HCT116 (cell line): ENCODE measurements at places on chromosomes 11 and 22. TPM values are rescaled to one million over a fixed set of nuclear protein-coding genes. Genes with fewer than 3 reads are reported as not detected.

The KCNE3 gene
- total RNA-seq: not detected

DNA sequence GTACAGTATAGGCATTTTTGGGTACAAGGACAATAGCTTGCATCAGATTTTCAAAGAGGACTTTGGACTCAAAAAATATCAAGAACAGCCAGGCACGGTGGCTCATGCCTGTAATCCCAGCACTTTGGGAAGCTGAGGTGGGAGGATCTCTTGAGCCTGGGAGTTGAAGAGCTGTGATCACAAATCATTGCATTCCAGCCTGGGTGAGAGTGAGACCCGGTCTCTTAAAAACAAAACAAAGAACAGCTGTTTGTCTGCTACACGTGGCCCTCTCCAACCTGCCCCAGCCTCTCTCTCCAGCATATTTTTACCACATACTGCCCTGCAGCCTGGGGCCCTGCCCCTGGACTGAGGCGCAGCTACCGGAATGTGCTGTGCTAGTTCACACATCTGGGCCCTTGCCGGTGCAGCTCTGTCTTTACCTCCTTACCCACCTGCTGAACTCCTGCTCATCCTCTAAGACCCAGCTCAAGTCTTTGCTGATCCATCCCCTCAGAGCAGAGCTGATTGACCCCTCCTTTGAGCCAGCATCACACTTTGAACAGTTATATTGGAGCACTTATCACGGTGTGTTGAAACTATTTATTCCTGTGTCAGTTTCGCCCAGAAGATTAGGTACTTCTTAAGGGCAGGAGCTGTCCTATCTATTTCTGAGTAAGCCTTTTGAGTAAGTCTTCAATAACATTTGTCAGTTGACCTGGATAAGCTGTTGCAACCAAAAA, 29.4 kb downstream of the GRIK4 start:
- H3K36me3 ChIP-seq: no peaks in the 10 kb centered on the region
- H3K27me3 ChIP-seq: no peaks in the 10 kb centered on the region
- no peak overlapping the region for H3K27ac ChIP-seq
- H3K4me3 ChIP-seq: no peak overlapping the region

DNA sequence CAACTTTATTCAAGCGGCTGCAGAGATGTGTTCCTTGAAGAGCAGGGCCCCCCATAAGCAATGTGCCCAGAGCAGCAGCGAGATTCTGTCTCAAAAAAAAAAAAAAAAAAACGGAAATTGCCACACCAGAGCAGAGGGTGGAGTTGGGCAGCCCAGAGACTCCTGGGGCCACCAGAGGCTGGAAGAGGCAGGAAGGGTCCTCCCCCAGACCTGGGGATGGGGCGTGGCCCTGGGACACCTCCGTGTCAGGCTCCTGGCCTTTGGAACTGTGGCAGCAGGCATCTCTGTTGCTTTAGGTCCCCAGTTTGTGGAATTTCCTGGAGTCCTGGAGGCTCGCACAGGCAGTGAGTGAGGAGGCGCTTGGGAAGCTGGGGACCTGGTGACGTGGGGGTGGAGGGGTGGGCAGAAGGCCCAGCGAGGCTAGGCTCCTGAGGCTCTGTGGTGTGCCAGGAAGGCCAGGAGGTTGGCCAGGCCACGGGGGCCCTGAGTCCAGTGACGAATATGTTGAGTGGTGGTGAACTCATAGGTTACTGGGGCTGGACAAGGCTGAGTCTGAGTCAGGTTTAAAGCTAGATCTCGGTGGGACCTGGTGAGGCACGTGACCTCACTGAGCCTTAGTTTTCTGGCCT, 735.6 kb downstream of the BRD1 start:
- H3K36me3 ChIP-seq: no peaks in the 10 kb centered on the region
- no peaks in the 10 kb centered on the region for H3K4me1 ChIP-seq
- DNase-seq: no peak
- H3K27me3 ChIP-seq: no peaks in the 10 kb centered on the region
- H3K4me3 ChIP-seq: no peak overlapping the region

DNA sequence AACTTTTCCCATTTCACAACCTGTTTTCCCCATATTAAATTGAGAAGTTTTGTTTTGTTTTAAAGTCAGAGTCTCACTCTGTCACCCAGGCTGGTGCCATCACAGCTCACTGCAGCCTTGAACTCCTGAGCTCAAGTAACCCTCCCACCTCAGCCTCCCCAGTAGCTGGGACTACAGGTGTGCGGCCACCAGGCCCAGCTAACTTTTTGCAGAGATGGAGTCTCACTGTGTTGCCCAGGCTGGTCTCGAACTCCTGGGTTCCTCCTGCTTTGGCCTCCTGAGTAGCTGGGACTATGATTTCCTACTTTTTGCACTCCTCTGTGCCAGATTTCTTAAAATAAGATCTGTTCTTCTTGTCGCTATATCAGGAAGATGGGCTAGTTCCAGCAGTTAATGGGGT, 44.9 kb downstream of the GNB1L start:
- H3K4me3 ChIP-seq: no peak overlapping the region
- no peaks in the 10 kb centered on the region for H3K27me3 ChIP-seq
- no peak for DNase-seq
- H3K4me1 ChIP-seq: peaks cover 16% of the 10 kb centered on the region
- no peak overlapping the region for H3K27ac ChIP-seq
- H3K36me3 ChIP-seq: no peaks in the 10 kb centered on the region

GRCh38 chr22:29380032-29380781, 8.2 kb downstream of the AP1B1 start:
- no peak for DNase-seq
- no peak overlapping the region for H3K4me3 ChIP-seq
- peaks cover 5% of the 10 kb centered on the region; the same call in 1 of the 2 replicates for H3K36me3 ChIP-seq
- H3K27me3 ChIP-seq: no peaks in the 10 kb centered on the region
- peaks cover 21% of the 10 kb centered on the region for H3K4me1 ChIP-seq
- H3K27ac ChIP-seq: no peak overlapping the region

The CASP5 gene
- not detected for total RNA-seq

The FAR1 gene
- 74.3 TPM for total RNA-seq

DNA sequence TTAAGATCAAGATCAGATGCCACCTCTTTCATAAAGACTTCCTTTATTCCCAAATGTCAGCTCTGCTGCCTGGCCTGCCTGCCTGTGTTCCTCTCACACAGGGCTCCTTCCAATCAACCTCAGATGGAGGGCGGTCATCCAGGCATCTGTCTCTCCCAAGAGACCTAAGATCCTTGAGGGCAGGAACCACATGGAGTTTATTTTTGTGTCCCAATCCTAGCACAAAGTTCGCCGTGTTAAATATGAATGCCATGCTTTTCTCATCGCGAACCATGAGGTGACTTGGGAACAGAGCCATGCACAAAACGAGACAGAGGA, 72.7 kb upstream of the ARFGAP3 start:
- no peak overlapping the region for H3K4me3 ChIP-seq
- no peak overlapping the region for H3K27ac ChIP-seq
- H3K27me3 ChIP-seq: no peaks in the 10 kb centered on the region
- DNase-seq: no peak
- H3K36me3 ChIP-seq: no peaks in the 10 kb centered on the region

The MS4A4A gene
- 0.22 TPM for total RNA-seq

DNA sequence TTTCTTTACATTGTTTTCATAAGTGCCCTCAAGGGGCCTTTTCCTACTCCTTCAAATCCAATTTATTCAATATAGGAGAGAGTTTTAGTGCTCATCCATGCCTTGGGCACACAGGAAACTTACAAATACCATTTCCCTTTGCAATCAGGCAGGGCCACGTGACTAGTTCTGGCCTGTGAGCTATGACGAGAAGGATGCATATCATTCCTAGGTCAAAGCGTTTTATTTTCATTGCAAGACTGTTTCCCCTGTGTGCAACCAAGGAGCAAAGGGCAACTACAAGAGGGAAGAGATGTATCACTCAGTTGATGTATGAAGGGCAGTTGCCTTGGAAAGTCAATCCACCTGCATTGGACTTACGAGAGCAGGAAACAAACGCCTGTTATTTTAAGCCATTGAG, 1.9 kb upstream of the TRAF6 start:
- H3K27me3 ChIP-seq: no peaks in the 10 kb centered on the region
- no peak overlapping the region for H3K4me3 ChIP-seq
- DNase-seq: no peak
- H3K4me1 ChIP-seq: peaks cover 12% of the 10 kb centered on the region; the same call in 1 of the 2 replicates
- no peak overlapping the region for H3K27ac ChIP-seq

GRCh38 chr11:65816696-65817095, 17.1 kb upstream of the SNX32 start:
- H3K36me3 ChIP-seq: no peaks in the 10 kb centered on the region
- peak overlapping the region; percentile 65; the same call in 1 of the 2 replicates for H3K4me3 ChIP-seq
- H3K27ac ChIP-seq: no peak overlapping the region
- no peak for DNase-seq

GRCh38 chr11:59667812-59668187, 1.0 kb downstream of the PATL1 start:
- no peaks in the 10 kb centered on the region for H3K27me3 ChIP-seq
- peaks cover 13% of the 10 kb centered on the region; the same call in 1 of the 2 replicates for H3K4me1 ChIP-seq
- H3K27ac ChIP-seq: no peak overlapping the region
- no peak for DNase-seq
- H3K36me3 ChIP-seq: peaks cover 12% of the 10 kb centered on the region
- peak overlapping the region; percentile 90 for H3K4me3 ChIP-seq

GRCh38 chr11:21811572-21811971, 381.3 kb upstream of the ANO5 start:
- DNase-seq: no peak
- no peaks in the 10 kb centered on the region for H3K36me3 ChIP-seq
- H3K4me1 ChIP-seq: no peaks in the 10 kb centered on the region
- H3K27ac ChIP-seq: no peak overlapping the region
- H3K27me3 ChIP-seq: no peaks in the 10 kb centered on the region

The MUC5AC gene
- under 0.01 TPM for total RNA-seq

The SYCE3 gene
- total RNA-seq: not detected

DNA sequence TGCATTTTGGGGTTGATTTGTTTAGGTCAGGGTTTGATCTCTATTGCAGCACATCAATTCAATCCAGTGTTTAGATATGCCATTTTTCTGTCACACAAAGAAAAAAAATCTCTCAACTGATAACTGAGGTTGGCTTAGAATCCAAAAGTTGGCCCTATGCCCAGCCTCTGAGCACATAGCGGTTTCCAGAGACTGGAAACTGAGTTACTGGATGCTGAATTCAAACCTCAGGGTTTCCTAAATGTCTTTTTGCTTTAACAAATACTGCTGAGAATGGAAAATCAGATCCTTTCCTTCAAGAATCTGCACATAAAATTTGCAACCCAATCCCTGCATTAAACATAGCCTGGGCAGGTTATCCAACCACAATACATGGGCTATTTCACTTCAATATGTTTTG, 4.0 kb downstream of the P4HA3 start:
- no peak overlapping the region for H3K27ac ChIP-seq
- no peaks in the 10 kb centered on the region for H3K36me3 ChIP-seq
- H3K27me3 ChIP-seq: no peaks in the 10 kb centered on the region
- no peak overlapping the region for H3K4me3 ChIP-seq
- no peak for DNase-seq

DNA sequence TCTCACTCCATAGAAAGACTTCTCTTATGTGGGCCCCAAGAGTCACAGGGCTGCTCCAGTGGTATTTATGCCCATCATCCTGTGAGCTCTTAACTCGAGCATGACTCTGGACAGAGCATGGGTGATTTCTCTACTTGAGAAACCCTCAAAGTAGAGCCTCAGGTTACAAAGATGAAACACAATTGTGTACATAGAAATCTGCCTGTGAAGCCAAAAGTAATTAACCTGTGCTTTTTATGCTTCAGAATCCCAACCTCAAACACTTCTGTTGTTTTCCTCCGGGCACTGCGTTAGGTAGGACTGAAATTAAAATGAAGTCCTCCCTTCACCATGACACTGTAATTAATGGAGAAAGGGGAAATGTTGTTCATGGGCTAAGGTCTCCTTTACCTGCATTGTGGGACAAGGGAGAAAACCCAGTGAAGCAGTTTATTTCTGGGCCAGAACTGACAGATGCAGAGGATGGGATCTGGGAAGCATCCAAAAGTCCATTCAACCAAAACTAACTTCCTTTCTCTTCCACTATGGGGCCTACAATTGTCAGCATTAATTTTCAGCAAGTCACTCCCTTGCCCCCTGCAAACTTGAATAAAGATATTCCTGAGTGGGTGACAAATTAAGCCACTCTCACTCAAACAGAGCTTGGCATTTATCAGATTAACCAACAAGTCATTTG, 24.1 kb upstream of the POU2AF1 start:
- no peaks in the 10 kb centered on the region for H3K27me3 ChIP-seq
- no peak overlapping the region for H3K4me3 ChIP-seq
- H3K27ac ChIP-seq: no peak overlapping the region
- H3K4me1 ChIP-seq: no peaks in the 10 kb centered on the region

- no peaks in the 10 kb centered on the region for H3K27me3 ChIP-seq
- H3K4me1 ChIP-seq: no peaks in the 10 kb centered on the region
- no peak overlapping the region for H3K4me3 ChIP-seq
Measured at GRCh38 chr22:35174401-35175038, 82.8 kb upstream of the HMGXB4 start.

DNA sequence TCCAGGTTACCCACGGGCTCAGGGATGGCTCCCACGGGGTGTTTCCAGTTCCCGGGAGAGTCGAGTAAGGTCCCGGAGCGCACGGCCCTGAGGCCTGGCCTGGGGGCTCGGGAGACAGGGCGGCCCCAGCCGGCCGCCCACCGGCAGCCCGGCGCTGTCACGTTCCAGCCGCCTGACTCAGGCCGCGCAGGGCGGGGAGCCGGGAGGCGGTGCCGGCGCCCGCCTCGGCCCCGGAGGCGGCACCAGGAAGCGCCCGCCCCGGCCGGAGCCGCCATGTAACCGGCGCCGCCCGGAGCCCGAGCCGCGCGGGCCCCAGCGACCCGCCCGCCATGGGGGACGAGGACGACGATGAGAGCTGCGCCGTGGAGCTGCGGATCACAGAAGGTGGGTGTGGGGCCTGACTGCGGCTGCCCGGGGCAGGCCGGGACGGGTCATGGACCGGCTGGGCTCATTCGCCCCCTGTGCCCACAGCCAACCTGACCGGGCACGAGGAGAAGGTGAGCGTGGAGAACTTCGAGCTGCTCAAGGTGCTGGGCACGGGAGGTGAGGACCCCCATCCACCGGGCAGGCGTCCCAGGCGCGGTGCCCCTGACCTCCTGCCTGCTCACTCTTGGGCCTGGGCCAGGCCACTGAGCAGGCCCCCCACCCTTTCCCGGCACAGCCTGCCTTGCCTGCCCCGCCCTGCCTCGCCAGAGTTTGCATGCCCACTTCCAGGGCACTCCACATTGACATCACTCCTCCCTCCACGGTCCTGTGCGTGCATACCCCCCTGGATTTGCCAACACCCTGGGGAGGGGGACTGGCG, at the start of gene RPS6KA4:
Gene RPS6KA4, plus strand, starts transcription at position 256 of the 805 bp plus-strand sequence. Its CDS starts 74 bp downstream, at position 330.
- H3K27me3 ChIP-seq: no peaks in the 10 kb centered on the region
- DNase-seq: no peak
- H3K4me3 ChIP-seq: peak within 1 kb of the TSS; percentile 84
- H3K4me1 ChIP-seq: peaks cover 61% of the 10 kb centered on the region

The ARHGEF17 gene
- total RNA-seq: 18.2 TPM
